ENCODE measurements at places on chromosomes 12 and 14. TPM values are rescaled to one million over a fixed set of nuclear protein-coding genes. Genes with fewer than 3 reads are reported as not detected.

DNA sequence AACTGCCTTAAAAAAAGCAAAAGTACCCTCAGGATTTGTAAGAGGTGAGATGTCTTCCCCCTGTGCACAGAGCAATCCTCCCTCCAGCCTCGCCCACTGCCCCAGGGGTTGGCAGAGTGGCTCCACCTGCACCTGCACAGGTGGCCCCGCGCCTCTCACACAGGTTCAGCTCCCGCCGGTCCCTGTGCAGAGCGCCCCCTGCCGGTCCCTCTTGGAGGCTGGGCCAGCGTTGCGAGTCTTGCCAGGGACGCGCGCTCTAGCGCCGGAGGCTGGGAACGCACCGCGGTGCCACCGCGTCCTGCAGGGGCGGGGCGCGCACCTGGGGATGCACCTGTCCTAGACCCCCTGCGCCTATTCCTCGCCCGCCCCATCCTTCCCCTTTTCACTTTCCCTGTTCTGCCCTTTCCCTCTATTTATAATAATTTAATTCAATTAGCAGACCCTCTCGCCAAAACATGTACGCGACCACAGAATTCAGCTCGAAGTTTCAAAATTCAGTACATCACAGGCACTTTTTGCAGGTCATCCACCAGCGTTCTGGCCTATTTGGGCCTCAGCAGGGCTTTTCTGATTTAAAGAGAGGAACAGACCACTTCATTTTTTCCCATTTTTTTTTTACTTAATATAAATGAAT lies 618.6 kb downstream of the AACS start:
- DNase-seq = peak; percentile 31

- no peak for DNase-seq
Observed at GRCh38 chr14:96991226-96991625, 194.0 kb downstream of the VRK1 start.

DNA sequence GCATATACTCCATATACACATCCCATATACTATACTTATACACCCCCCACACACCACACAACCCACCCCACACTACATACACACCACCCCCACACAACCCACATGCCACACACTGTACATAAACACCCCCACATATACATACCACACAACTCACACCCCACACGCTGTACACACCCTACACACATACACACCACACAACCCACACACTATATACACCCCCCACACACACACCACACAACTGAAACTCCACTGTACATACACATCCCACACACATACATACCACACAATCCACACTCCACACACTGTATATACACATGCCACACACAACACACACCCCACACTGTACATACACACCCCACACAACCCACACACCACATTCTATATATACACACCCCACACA lies 81.0 kb downstream of the NOC4L start:
- no peak for DNase-seq

GRCh38 chr12:107032266-107032665 lies 45.3 kb upstream of the MTERF2 start:
- no peak for DNase-seq

GRCh38 chr12:132167611-132168310 lies 23.5 kb downstream of the NOC4L start:
- DNase-seq = no peak

- DNase-seq = no peak
Observed at GRCh38 chr12:22321638-22322037, 12.9 kb downstream of the ST8SIA1 start.

GRCh38 chr14:22580625-22581024 lies 8.4 kb downstream of the DAD1 start:
- no peak for DNase-seq

GRCh38 chr12:76706101-76706500 lies 57.8 kb upstream of the ZDHHC17 start:
- DNase-seq = no peak

GRCh38 chr14:102451064-102451352 lies 58.6 kb downstream of the ANKRD9 start:
- no peak for DNase-seq

DNA sequence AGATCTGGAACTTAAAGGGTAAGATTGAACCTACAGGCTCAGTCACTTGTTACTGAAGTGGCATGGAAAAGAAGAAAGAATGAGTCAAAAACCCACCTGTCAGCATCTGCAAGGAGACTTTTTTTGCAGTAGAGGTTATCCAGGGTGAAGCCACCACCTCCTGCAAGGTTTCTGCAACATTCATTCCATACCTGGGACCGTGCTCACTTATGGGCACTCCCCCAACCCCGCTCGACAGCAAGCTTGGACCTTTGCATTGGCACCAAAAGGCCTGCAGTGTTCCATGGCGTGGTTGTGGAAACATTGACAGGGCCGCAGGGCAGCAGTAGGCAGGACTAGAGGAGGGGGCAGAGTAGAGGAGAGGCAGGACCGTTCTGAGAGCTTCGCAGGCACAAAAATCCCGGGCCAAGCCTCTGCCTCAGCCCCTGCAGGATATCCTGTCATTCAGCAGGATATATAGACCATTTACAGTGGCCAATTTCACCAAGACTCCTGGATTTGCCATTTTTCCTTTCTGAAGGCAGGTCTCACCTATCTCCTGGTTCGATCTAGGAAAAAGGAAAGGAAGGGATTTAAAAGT lies at the start of gene STAB2:
STAB2 (plus strand) TSS at position 483 of the 580 bp plus-strand sequence. CDS start 204 bp downstream, outside the sequence.
- no peak for DNase-seq

GRCh38 chr12:31558521-31558920 lies 32.4 kb downstream of the DENND5B start:
- no peak for DNase-seq

- DNase-seq = no peak
Observed at GRCh38 chr14:73262427-73263183, 25.3 kb downstream of the PAPLN start.

DNA sequence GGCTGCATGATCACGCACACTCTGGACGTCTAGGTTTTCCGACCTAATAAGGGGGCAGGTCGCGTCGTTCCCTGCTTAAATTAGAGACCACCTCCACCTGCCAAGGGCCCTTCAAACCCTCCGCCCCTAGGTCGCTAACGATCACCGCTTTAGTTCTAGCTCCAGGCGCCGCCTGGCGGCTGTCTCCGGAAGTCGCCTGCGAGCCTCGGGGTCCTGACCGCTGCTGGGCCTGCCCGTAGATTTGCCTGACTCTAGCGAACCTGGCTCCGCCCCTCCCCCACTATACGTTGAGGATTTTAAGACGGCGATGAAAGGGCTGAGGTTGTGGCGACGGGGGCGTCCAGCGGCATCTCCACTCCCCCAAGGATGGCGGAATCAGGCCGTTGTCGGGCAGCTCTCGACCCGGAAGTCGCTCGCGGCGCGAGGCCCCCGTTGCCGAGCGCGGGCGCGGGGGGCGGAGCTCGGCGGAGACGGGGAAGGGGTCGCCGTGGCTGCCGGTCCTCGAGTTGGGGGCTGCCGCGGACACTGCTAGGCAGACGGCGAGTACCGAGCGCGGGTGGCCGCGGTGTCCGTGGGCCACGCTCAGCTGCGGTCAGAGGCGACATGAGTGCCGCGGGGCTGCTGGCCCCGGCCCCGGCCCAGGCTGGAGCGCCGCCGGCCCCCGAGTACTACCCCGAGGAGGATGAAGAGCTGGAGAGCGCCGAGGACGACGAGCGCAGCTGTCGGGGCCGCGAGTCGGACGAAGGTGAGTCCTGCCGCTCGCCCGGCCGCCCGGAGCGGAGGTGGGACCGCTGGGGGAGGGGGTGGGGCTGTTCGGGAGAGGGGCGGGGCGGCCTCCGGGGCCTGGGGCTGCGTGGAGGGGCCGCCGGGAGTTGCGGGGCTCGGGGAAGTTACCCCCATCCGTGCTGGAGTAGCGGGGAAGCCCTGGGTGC lies at the start of gene SUDS3:
SUDS3 (plus strand) TSS at position 467 of the 932 bp plus-strand sequence; CDS start at position 604, 137 bp downstream.
- DNase-seq = peak; percentile 82

DNA sequence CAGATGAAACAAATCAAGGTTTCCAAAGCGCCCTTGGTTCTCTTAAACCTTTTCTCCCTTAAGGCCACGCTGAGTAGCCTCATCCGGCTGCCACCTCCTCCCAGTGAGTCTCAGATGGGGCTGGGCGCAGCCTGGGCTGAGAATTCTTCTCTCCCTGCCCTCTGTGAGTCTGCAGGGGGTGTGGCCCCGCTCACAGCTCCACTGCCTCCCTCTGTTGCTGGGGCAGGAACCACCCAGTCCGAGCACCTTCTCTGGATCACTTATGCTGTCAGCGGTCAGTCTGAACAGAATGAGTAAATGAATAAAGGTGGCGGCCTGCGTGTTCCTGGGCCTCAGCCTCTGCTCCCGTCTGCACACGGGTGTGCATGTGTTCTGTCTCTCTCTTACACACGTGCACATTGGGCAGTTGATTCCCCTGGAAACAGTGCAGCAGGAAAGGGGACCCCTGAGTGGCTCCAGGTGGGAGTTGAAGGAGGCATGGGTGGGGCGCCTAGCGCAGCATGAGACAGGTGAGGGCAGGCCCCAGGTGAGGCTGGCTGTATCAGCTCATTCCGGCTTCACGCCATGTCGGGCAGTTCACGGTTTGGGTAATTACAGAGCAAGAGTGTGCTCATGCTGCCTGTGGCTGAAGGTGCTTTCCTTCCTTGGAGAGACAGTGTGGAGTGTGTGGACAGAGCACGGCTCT lies 4.3 kb downstream of the PAPLN start:
- no peak for DNase-seq

GRCh38 chr14:97185186-97185585 lies 388.0 kb downstream of the VRK1 start:
- DNase-seq = peak; percentile 11

GRCh38 chr12:75205558-75205957 lies 4.1 kb downstream of the KCNC2 start:
- no peak for DNase-seq

DNA sequence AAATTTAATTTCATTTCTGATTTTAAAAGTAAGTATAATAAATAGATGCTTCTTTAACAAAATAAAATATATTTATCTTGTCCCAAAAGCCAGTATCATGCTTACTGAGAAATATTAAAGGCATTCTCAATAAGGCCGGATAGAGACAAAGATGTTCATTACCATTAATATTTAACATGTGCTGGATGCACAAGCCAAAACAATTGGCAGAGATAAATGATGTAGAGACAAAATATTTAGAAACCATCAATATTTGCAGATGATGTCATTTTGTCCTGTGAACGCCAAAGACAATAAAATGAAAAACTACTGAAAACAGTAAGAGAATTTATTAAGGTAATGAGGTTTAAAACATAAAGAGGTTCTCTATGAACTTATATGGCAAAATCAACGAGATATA lies 313.5 kb downstream of the ITPR2 start:
- DNase-seq = no peak

- no peak for DNase-seq
Observed at GRCh38 chr12:53788892-53789291, 37.1 kb upstream of the CISTR start.

DNA sequence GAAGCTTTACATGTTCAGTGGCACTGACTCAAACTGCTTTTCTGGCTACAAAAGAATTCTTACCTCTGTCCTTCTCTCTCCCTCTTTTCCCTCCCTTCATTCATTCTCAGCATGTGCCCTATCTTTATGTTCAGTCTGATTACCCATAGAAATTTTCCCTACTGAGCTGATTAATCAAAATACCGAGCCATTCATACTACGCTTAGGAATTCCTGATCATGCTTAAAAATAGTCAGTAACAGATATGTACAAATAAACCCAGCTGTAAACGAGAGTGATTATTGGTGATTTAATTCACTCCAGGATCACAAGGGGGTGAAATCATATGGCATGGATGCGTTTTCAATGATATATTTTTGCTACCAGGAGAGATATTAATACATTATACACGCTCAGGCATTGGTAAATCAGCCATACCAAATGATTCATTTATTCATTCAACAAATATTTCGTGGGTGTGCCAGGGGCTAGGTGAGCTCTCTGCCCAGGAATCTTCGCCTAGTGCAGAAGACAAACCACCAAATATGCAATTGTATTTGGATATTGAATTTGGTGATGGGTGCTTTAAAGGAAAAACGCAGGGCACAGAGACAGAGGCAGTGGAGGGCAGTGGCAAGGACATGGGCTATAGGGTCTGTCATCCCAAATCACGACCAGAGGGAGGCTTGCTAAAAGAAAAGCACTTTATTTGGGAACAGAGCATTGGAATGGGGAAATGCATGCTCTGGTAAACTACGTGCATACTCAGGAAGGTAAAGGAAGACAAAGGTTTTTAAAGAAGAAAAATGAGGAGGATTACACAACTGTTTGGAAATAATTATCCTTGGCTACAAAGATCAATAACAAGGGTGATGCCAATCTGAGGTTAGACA lies 13.9 kb upstream of the VRK1 start:
- no peak for DNase-seq

DNA sequence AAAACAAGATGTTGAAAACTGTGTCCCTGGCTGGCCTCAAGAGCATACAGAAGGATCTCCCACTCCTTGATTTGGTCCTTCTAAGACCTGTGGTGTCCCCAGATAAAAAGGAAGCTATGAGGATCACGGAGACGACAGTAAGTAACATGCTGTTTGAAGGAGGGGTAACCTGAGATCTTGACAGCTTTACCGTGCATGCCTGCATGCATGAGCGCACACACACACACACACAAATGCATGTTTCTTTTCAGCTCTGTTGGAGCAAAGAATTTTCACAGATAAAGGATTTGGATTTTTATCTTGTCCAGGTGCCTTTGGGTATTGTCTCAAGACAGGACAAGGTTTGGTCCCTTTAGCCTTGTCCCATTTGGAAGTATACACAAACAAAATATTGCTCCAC lies 411.6 kb upstream of the CCDC196 start:
- DNase-seq = peak; percentile 76

- DNase-seq = no peak
Observed at GRCh38 chr12:52436828-52437474, 2.8 kb upstream of the KRT75 start.

DNA sequence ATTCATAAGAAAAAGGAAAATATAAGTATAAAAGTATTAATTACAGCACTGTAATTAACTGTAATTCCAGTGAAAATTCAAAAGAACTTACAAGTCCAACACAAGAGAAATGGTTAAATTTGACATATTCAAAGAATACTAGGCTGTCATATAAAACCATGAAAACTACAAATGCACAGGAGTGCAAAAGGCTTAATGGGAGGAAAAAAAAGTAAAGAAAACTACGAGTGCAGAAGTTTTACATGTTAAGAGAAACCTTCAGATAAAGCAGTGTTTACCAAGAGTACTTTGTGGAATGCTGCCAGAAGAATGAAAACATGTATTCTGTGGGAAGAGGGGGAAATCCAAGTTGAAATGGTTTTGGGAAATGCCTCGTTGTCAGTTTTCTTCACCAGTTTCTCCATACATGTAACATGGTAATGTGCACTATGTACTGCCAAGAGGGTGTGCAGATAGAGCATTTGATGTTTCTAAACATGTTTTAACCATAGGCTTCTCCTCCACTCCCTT lies 9.1 kb downstream of the HEATR5A start:
- DNase-seq = no peak

The ACRBP gene
- polyA plus RNA-seq = 8.0 TPM

The ASIC1 gene
- 4.6 TPM for polyA plus RNA-seq

The TRIAP1 gene
- 37.1 TPM for polyA plus RNA-seq

The CISTR gene
- 0.20 TPM for polyA plus RNA-seq

The ITGB7 gene
- 1.7 TPM for polyA plus RNA-seq

The SLCO1B1 gene
- not detected for polyA plus RNA-seq
